ENCODE measurements at places on chromosomes 3 and 15.

DNA sequence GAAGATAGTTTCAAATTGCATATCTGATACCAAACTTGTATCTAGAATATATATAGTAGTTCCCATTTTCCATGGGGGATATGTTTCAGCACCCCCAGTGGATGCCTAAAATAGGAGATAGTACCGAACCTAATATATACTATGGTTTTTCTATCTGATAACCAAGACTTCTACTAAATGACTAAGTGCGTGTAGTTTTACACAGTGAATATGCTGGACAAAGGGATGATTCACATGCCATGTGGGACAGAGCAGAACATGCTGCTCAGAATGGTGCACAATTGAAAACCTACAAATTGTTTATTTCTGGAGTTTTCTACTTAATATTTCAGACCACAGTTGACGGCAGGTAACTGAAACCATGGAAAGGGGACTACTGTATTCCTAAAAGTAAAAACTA, 73.4 kb upstream of the TP63 start:
- DNase-seq, result no peak

DNA sequence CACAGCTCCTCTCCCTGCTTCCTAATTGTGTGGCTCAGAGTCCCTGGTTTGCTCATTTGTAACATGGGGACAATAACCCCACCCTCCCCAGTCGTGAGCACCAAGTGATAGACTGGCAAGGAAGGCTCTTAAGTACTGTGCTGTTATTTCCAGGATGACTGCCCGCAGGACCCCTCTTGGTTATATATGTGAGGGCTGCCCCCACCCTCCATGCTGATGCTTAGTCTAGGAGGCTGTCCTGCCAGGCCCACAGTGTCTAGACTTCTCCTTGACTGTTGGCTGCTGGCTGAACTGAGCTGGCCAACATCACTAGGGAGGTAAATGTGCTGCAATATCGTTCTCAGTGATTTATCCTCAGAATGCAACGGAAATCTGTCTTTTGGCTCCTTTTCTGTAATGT, 45.1 kb downstream of the RAB11A start:
- DNase-seq, result no peak

- DNase-seq, result peak; percentile 59
These were observed 24.8 kb upstream of the RBP1 start for GRCh38 chr3:139564294-139564861.

GRCh38 chr15:56725386-56725785, 7.9 kb downstream of the ZNF280D start:
- DNase-seq, result no peak

- DNase-seq, result no peak
These were observed 32.0 kb downstream of the B3GALNT1 start for GRCh38 chr3:161073181-161073580.

- no peak for DNase-seq
These were observed 897.6 kb upstream of the NR2F2 start for GRCh38 chr15:95432878-95433405.

DNA sequence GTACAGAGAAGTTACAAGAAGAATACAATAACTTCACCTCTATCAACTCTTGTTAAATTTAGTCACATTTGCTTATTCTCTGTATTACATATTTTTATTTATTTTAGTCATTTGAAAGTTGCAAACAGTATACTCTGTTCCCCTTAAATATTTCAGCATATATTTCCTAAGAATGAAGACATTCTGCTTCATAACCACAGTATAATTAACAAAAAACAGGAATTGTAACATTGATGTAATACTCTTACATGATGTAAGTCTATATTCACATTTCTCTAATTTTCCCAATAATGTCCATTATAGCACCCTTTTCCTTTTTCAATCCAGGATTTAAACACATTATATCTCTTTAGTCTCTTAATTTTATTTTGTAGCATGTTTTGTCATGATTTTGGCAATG, 112.0 kb downstream of the AKAP13 start:
- no peak for DNase-seq

DNA sequence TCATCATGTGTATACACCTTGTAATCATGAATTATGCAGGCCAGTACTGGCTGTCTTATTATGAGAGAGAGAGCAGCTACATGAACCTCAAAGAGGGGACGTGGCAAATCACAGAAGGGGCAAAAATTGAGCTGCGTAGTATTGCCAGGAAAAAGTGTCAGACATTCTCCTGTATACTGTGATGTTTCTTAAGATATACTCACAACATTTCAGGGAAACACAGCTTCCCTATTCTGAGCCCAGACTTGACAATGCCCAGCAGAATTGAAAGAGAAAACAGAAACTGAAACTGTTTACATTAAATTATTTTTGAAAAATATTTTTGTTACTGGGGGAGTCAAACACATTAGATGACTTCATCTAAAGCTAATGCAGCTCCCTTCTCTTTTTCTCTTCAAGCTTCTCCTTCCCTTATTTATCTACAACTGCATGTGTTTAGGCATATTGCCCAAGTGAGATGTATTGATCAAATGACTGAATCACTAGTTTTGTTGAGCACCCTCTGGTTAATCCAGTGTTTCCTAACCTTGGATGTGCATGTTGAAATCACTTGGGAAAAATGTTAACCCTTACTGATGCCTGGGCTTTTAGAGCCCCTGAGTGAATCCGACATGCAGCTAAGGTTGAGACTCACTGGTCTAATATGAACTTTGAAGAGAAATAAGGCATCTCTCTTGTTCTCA, 39.5 kb downstream of the CADPS start:
- no peak for DNase-seq

DNA sequence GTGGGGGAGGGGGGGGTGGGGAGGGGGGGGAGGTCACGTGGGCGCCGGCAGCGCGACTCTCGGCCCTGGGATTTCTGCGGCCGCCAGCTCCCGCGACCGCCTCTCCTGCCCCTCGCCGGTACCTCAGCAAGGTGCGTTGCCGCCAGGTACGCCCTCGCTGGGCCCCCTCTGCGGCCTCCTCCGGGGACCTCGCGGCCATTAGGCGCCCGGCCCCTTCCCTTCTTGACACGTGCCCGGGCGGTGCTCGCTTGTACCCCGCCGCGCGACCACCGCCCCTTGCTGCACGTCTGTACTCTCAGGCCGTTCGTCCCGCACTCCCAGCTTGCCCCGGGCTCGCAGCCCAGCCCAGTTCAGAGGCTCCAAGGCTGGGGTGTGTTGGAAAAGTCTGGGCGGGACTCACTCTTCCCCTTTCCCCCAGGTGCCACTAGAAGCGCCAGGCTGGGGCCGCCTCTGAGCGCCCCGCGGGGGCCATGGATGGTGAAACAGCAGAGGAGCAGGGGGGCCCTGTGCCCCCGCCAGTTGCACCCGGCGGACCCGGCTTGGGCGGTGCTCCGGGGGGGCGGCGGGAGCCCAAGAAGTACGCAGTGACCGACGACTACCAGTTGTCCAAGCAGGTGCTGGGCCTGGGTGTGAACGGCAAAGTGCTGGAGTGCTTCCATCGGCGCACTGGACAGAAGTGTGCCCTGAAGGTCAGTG, at the start of gene MAPKAPK3:
MAPKAPK3 (plus strand) TSS at position 56 of the 696 bp plus-strand sequence; CDS start at position 471, 415 bp downstream.
- peak; percentile 39 for DNase-seq

DNA sequence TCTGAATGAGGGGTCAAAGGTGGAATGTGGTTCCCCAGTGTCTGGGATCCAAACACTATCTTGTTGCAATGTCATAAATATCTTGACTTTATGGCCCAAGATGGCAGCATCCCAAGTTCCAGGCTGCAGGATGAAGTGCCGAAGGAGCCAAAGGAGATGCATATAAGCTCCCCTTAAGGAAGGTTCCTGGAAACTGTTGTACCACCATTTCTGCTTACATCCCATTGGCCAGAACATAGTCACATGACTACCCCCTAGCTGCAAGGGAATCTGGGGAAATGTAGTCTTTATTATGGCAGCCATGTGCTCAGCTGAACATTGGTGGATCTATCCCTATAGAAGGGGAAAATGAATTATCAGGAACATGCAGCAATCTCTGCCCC, 54.3 kb downstream of the BDH1 start:
- no peak for DNase-seq

GRCh38 chr3:173773800-173774199, 376.3 kb downstream of the NLGN1 start:
- no peak for DNase-seq

GRCh38 chr3:146476094-146476740, 6.9 kb upstream of the PLSCR2 start:
- no peak for DNase-seq

DNA sequence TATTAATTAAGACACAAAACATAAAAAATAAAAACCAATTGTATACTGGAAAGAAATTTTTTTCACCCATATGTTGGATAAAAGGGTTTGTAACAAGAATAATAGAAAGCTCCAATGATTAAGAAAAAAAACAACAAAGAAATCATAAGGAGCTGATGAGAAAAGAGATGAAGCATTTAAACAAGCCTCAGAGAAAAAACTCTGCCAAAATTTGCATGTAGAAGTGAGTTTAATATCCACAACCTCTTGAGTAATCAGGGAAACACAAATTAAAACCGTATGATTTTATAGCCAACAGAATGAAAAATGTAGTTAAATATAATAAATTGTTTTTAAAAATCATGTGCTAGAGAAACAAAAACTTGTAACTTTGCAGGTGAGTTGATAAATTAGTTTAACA, 192.9 kb downstream of the BCHE start:
- no peak for DNase-seq

DNA sequence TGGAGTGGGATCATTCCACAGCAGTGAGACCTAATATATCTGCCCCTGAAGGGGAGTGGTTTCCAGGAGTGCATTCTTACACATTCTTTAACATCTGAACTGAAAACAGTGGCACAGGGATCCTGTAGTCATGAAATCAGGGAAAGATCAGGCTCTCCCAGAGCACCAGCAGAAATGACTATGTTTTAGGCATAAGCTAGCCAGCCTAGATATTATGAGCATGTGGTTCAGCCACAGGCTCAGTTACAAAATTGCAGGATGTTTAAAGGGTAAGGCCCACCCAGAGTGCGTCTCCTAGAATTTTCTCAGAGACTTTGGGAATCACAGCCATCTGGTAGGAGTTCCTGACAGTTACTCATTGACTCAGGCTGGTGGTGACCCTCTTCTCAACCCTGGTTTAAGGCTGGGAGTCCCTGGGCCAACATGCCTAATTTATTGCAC, 20.9 kb downstream of the FSTL1 start:
- DNase-seq, result no peak

All from WERI-Rb-1 (cell line).